ENCODE measurements at places on chromosomes 1 and 21.
A peak's percentile ranks its signal among the peaks of the same experiment; 100 is the strongest.

GRCh38 chr1:107934578-107934977 is 30.4 kb downstream of the VAV3 start:
- no peaks in the 10 kb centered on the region for H3K27me3 ChIP-seq
- no peak for DNase-seq
- no peak overlapping the region for H3K27ac ChIP-seq
- H3K4me1 ChIP-seq, result peaks cover 17% of the 10 kb centered on the region

DNA sequence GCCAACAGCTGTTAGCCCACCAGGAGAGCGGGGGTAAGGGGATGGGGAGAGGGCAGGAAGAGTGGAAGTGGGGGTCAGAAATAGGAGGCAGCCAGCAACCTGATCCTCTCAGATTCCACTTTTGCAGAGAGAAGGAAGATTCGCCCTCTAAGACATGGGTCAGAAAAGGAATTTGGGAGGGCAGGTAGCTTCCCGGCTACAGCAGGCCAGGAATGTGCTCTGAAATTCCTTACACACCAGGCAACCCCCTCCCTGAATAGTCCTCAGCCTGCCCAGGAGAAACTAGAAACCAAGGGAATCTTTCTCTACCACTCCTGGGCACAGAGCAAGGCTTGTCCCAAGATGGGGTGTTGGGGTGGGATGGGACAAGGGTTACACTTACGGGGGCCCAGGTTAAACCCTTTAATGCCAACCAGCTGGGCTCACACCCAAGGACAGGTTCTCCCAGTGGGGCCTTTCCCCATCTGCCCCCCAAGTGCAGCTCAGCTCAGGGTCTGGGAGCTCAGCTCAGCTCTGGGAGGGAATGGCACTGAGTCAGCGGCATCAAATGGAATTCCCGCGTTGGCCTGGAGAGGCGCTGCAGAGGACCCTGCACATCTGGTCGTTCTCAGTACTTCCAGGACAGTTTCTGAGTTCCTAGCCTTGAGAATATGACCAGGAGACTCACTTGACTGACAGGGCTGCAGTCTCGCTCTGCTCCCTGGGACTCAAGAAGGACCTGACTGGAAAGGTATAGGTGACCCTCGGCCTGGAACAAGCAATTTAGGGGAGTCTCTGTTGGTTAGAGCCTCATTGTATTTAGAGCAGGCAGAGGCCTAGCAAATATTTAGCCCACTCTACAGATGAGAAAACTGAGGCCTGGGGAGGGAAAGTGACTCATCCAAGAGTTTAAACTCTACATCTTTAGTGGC is 761 bp downstream of the TNNT2 start:
- peak overlapping the region; percentile 79 for H3K27ac ChIP-seq
- peaks cover 62% of the 10 kb centered on the region for H3K4me1 ChIP-seq
- DNase-seq, result peak; percentile 71
- H3K36me3 ChIP-seq, result no peaks in the 10 kb centered on the region
- peak overlapping the region; percentile 32 for H3K4me3 ChIP-seq

DNA sequence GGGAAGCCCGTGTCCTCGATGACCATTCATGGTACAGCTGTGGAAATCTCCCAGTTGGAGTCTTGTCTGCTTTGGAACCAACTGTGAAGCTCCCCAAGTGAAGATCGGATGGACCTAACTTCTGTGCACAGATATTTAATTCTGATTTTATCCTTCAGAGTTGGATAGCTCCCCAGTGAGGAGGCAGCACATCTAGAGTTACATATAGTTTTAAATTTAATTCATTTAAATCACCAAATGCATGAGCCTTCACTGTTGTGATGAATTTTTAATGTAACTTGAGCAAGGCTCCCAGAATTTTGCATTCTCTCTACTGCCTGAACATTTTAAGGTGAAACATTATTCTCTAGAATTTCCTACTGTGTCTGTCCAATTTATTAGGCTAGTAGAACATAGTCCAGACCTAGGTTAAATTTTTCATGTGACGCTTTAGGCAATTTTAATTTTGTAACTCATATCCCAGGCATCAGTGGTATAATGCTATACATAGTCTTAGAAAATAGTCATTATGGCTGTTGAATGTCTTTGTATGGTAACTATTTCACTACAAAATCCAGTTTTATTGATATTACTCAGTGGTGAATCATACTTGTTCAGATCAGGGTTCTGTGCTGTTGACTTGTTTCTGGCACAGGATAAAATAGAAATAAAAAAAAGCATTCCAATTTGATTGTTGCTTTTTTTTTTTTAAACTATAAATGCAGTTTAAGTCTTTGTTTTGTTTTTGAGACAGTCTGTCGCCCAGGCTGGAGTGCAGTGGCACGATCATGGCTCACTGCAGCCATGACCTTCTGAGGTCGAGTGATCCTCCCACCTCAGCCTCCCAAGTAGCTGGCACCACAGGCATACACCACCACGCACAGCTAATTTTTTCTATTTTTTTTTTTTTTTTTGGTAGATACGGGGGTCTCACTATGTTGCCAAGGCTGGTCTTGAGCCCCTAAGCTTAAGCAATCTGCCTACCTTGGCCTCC is 66.9 kb downstream of the PRDM2 start:
- peaks cover 41% of the 10 kb centered on the region for H3K36me3 ChIP-seq
- no peak for DNase-seq
- H3K4me3 ChIP-seq, result no peak overlapping the region
- peaks cover 41% of the 10 kb centered on the region for H3K4me1 ChIP-seq
- peaks cover 10% of the 10 kb centered on the region for H3K27me3 ChIP-seq
- no peak overlapping the region for H3K27ac ChIP-seq

GRCh38 chr1:82153272-82153629 is 352.5 kb downstream of the ADGRL2 start:
- H3K4me1 ChIP-seq, result peaks cover 10% of the 10 kb centered on the region
- no peak overlapping the region for H3K4me3 ChIP-seq
- no peak overlapping the region for H3K27ac ChIP-seq

GRCh38 chr1:22414244-22414751 is 37.4 kb upstream of the ZBTB40 start:
- no peak overlapping the region for H3K4me3 ChIP-seq
- peak overlapping the region; percentile 81 for H3K27ac ChIP-seq
- peaks cover 60% of the 10 kb centered on the region for H3K27me3 ChIP-seq
- H3K36me3 ChIP-seq, result no peaks in the 10 kb centered on the region

GRCh38 chr1:8425150-8425780 is 107.4 kb downstream of the SLC45A1 start:
- H3K4me3 ChIP-seq, result peak overlapping the region; percentile 81
- no peak for DNase-seq
- no peaks in the 10 kb centered on the region for H3K27me3 ChIP-seq
- H3K27ac ChIP-seq, result peak overlapping the region; percentile 100

GRCh38 chr1:95180371-95180770 is 53.6 kb upstream of the RWDD3 start:
- peaks cover 3% of the 10 kb centered on the region for H3K36me3 ChIP-seq
- DNase-seq, result no peak
- no peak overlapping the region for H3K4me3 ChIP-seq
- no peaks in the 10 kb centered on the region for H3K4me1 ChIP-seq
- H3K27me3 ChIP-seq, result peaks cover 5% of the 10 kb centered on the region

DNA sequence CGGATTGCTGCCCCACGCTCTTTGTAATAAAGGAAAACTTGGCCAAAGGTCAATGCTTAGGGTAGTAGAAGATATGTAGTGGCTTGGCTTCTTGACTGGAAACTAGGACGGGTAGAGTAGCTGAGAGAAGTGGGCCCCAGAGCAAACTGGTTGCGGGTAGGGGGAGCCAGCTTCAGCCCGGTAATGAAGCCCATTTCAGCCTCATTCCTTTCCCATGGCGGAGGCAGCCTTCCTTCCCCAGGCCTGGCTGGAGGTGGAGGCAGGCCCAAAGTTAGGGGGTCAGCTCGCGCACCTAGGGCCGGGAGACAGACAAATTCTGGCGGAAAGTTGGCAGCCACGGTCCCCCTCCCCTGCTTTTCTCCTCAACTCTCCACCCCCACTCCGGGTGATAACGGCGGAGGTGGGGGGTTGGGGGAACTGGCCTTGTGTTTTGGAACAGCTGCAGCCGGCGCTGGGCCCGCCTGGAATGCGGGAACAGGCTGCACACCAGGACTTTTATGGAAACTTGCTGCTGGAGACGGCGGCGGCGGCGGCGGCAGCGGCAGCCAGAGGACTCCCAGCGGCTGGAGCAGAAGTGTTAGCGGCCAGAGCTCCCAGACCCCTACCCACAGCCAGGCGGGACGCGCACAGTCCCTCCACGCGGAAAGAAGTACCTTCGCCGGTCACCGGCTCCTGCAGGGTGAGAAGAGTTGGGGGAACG is at the start of gene NEXN:
Gene NEXN, plus strand, starts transcription at position 544 of the 700 bp plus-strand sequence. CDS start 27,483 bp downstream, outside the sequence.
- peaks cover 43% of the 10 kb centered on the region for H3K4me1 ChIP-seq
- peak within 1 kb of the TSS; percentile 93 for H3K27ac ChIP-seq
- H3K36me3 ChIP-seq, result peaks cover 7% of the 10 kb centered on the region
- no peaks in the 10 kb centered on the region for H3K27me3 ChIP-seq

- H3K4me1 ChIP-seq, result peaks cover 23% of the 10 kb centered on the region
- H3K27ac ChIP-seq, result peak overlapping the region; percentile 76
- DNase-seq, result no peak
- H3K27me3 ChIP-seq, result peaks cover 20% of the 10 kb centered on the region
- H3K4me3 ChIP-seq, result no peak overlapping the region
Observed at GRCh38 chr21:39079617-39080016, 103.6 kb downstream of the PSMG1 start.

- DNase-seq, result no peak
- no peaks in the 10 kb centered on the region for H3K36me3 ChIP-seq
- H3K4me1 ChIP-seq, result no peaks in the 10 kb centered on the region
- no peak within 1 kb of the TSS for H3K27ac ChIP-seq
Observed at GRCh38 chr1:22643381-22643780, at the start of gene C1QC. Gene C1QC, plus strand, starts transcription at chr1:22643633. Its CDS starts 391 bp downstream, at chr1:22644024.

GRCh38 chr1:217363319-217363718 is 267.6 kb downstream of the GPATCH2 start:
- H3K4me1 ChIP-seq, result no peaks in the 10 kb centered on the region
- H3K36me3 ChIP-seq, result no peaks in the 10 kb centered on the region
- peaks cover 7% of the 10 kb centered on the region for H3K27me3 ChIP-seq
- no peak overlapping the region for H3K4me3 ChIP-seq

GRCh38 chr1:20719261-20719660 is 1.5 kb upstream of the KIF17 start:
- H3K4me1 ChIP-seq, result peaks cover 24% of the 10 kb centered on the region
- DNase-seq, result no peak
- peaks cover 35% of the 10 kb centered on the region for H3K27me3 ChIP-seq
- H3K4me3 ChIP-seq, result peak overlapping the region; percentile 45

GRCh38 chr1:226128487-226129075 is 58.0 kb downstream of the ACBD3 start:
- H3K4me1 ChIP-seq, result peaks cover 51% of the 10 kb centered on the region
- no peak overlapping the region for H3K27ac ChIP-seq
- no peak for DNase-seq
- no peaks in the 10 kb centered on the region for H3K36me3 ChIP-seq

- H3K4me3 ChIP-seq, result no peak overlapping the region
- H3K27me3 ChIP-seq, result peaks cover 12% of the 10 kb centered on the region
- H3K4me1 ChIP-seq, result no peaks in the 10 kb centered on the region
- H3K27ac ChIP-seq, result no peak overlapping the region
Observed at GRCh38 chr1:31523012-31523411, 53.3 kb upstream of the TINAGL1 start.

DNA sequence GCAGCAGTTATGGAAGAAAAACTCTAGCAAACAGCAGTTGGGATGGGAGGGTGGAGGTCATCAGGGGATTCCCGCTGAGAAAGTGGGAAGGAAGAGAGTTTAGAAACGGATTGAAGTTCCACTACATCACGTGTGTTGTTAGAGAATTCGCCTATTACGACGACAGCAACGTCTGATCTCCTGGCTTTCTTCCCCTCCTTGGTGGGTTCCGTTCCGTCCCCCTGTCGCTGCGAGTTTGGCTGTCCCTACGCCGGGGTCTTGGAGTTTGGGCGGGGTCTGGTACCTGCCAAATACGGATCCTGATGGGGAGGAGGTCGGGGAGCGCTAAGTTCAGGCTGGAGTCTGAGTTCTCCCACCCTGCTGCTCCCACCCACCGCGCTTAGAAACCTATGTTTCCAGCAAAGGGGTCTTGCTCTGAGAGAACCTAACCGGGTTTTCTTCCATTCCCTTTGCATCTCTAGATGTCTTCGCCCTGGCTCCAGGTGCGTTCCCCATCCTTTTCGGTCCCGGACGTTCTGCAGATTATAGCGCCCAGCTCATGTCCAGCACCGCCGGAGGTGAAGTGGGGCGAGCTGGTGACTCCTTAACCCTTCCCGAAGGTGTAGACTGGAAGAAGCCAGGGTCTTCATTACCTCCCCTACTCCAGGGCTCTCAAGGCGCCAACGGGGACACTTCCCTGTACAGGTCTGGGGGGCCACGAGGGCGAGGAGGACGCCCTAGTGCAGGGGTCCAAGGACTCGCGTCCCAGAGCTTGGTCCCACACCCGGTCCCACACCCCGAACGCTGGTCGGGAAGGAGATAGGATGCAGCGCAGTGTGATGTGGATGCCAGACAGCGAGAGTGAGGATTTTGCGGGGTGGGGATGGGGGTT is 641 bp upstream of the KCNK2 start:
- H3K4me1 ChIP-seq, result peaks cover 24% of the 10 kb centered on the region
- no peaks in the 10 kb centered on the region for H3K36me3 ChIP-seq
- peak; percentile 15 for DNase-seq
- peak overlapping the region; percentile 86 for H3K4me3 ChIP-seq
- peaks cover 93% of the 10 kb centered on the region for H3K27me3 ChIP-seq

- peak overlapping the region; percentile 31 for H3K27ac ChIP-seq
- no peak overlapping the region for H3K4me3 ChIP-seq
- no peak for DNase-seq
Observed at GRCh38 chr1:63651161-63651701, 58.0 kb downstream of the PGM1 start.

DNA sequence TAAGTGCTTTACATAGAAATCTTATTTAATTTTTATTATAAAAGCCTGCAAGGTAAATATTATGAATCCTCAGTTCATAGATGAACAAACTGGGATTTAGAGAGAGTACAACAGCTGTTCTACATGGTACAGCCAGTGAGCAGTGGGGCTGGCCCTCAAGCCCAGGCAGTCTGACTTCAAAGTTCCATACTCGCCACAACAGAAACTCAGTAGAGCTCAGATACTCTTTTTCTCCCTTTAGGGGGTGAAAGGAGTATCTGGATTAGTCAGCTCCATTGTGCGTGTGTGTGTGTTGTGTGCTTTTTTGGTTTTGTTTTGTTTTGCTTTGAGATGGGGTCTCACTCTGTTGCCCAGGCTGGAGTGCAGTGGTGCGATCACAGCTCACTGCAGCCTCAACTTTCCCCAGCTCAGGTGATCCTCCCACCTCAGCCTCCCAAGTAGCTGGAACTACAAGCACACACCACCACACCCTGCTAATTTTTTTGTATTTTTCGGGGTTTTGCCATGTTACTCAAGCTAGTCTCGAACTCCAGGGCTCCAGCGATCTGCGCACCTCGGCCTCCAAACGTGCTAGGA is 378.5 kb downstream of the SMYD3 start:
- no peaks in the 10 kb centered on the region for H3K36me3 ChIP-seq
- H3K27ac ChIP-seq, result no peak overlapping the region
- DNase-seq, result no peak
- no peaks in the 10 kb centered on the region for H3K27me3 ChIP-seq
- H3K4me1 ChIP-seq, result peaks cover 11% of the 10 kb centered on the region
- no peak overlapping the region for H3K4me3 ChIP-seq

Data from nephron progenitor cell (in vitro differentiated cells).